Stimulated activated CD4-positive, alpha-beta T cell treated with anti-CD3 and anti-CD28 coated beads, Interleukin-1b, Interleukin-23, amount 100 ng/mL, for 4 hours (primary cell): ENCODE measurements at places on chromosomes 5 and 9.

DNA sequence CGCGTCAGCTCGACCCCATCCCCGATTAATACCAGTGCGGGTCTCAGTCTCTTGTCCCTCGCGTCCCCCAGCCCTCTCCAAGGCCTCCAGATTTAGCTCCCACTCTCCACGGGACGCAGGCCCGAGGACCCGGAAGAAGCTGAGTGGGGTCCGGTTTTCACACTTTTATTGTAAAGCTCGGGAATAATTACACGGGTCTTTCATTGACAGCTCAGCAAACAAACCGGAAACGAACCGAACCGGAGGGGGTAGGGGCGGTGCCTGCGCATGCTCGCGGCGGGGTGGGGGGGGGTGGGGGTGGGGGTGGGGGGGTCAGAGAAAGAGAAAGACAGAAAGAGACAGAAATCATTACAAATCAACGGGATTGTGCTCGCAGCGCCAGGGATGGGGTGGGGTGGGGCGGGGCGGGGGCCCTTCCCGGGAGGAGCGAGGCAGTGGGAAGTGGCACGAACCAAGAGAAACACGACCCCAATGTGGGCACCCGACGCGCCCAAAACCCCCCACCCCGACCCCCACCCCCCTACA lies 27.9 kb downstream of the PCDH1 start:
- DNase-seq, result peak; percentile 26

DNA sequence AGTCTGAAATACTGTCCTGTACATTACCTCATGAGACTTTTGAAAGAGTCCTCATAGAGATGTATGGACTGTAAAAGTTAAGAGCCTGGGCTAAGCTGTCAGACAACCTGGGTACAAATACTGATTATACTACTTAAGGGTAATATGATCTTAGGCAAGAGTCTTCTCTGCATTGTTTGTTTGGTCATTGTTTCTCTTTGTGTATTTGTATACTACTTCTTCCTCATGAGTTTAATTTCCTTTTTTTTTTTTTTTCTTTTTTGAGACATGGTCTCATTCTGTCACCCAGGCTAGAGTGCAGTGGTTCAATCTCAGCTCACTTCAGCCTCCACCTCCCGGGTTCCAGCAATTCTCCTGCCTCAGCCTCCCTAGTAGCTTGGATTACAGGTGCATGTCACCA lies 2.6 kb upstream of the PFDN1 start:
- no peak for DNase-seq

- no peak for DNase-seq
Observed at GRCh38 chr9:38274800-38275199, 117.7 kb upstream of the ALDH1B1 start.

DNA sequence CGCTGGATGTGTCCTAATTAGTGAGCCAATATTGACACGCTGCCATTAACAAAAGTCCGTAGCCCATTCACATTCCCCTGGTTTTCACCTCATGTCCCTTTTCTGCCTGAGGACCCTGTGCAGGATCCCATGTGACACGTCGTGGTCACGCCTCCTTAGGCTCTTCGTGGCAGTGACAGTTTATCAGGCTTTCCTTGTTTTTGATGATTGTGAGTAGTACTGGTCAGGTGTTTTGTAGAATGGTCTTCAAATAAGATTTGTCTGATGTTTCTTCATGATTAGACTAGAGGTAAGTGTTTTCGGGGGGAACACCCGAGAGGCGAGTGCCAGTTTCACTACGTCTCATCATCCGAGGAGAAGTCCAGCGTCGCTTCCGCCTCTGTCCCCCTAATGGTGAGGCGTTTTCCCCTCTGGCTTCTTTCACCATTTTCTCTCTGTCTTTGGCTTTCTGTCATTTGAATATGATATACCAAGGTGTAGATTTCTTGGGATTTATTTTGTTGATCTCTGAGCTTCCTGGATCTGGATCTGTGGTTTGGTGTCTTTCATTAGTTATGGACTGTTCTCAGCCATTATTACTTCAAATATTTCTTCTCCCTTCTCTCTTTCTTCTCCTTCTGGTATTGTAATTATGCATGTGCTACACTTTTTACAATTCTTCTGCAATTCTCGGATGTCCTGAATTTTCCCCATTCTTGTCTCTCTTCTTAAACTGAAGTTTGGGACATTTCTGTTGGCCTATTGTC lies 57.3 kb downstream of the TRIP13 start:
- no peak for DNase-seq

- no peak for DNase-seq
Observed at GRCh38 chr9:98370300-98370975, 115.0 kb upstream of the TBC1D2 start.

GRCh38 chr5:107384256-107384655 lies 286.5 kb downstream of the EFNA5 start:
- DNase-seq, result no peak

GRCh38 chr5:20556115-20556763 lies 568.2 kb upstream of the CDH18 start:
- no peak for DNase-seq

- DNase-seq, result no peak
Observed at GRCh38 chr5:114648940-114649339, 287.1 kb downstream of the KCNN2 start.

GRCh38 chr5:132102101-132102701 lies 28.6 kb downstream of the CSF2 start:
- no peak for DNase-seq

- no peak for DNase-seq
Observed at GRCh38 chr9:82565188-82565969, 497.6 kb downstream of the RASEF start.

DNA sequence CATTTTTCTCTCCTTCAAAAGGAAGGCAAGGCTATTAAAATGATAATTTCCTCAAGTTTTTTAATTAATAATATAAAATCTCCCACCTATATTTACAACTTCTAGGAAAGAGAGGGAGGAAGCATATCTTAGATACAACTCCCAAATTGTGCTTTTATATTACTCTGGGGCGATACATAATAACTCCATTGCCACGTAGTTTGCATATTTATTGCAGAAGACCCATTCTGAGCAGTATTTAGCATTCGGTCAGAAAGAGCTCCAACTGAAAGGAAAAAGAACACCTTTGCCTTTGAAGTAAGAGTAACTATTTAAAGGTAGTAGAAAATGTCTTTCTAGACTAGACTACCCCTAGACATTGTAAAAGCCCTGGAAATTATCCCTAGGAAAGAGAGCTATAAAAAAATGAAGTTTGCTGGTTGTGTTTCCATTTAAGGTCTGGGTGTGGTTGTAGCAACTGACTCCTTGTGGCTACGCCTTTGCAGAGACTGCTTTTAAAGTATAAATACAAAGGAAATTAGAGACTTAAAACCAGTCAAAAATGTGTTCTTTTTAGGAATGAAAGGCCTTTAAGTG lies 566.1 kb downstream of the ZNF608 start:
- no peak for DNase-seq

- no peak for DNase-seq
Observed at GRCh38 chr5:134451936-134452505, 40.3 kb upstream of the CDKN2AIPNL start.
